ENCODE measurements at places on chromosomes 16 and 17. TPM values are rescaled to one million over a fixed set of nuclear protein-coding genes. Genes with fewer than 3 reads are reported as not detected.

- H3K4me1 ChIP-seq = peaks cover 12% of the 10 kb centered on the region
- no peak overlapping the region for H3K4me3 ChIP-seq
- no peak for DNase-seq
- peak overlapping the region; percentile 10 for H3K27ac ChIP-seq
- no peaks in the 10 kb centered on the region for H3K36me3 ChIP-seq
Measured at GRCh38 chr17:62100055-62100454, 35.0 kb upstream of the MED13 start.

DNA sequence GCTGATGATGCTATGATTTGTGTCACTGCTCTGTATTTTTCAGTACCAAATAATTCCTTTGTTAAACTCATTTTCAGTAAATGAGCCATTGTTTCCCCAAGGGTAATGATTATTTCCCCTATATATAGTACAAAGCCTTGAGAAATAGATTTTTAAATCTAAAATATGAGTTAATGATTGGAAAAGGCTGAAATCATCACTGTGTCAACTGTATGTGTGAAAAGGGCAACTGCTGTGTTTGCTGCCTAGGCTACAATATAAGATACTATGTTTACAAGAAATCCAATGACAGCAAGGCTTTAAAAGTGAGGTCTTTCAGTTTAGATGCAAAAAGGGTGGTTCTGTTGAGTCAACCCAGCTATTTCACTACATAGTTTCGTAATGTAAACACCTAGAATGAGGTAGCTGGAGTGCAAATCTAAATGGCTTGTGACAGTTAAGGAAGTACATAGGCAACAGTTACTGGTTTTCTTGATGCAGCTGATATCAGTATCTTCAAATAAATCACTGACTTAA is 15.3 kb downstream of the NLK start:
- peak overlapping the region; percentile 99 for H3K27ac ChIP-seq

- peaks cover 4% of the 10 kb centered on the region for H3K36me3 ChIP-seq
- no peak overlapping the region for H3K4me3 ChIP-seq
- H3K4me1 ChIP-seq = peaks cover 34% of the 10 kb centered on the region
- no peak for DNase-seq
- H3K27ac ChIP-seq = no peak overlapping the region
Measured at GRCh38 chr17:64006361-64007088, 8.4 kb downstream of the PRR29 start.

GRCh38 chr16:27427538-27427937 is 25.6 kb downstream of the IL21R start:
- H3K27me3 ChIP-seq = no peaks in the 10 kb centered on the region
- no peak for DNase-seq
- H3K4me3 ChIP-seq = peak overlapping the region; percentile 68
- peaks cover 23% of the 10 kb centered on the region for H3K36me3 ChIP-seq
- H3K27ac ChIP-seq = peak overlapping the region; percentile 86

GRCh38 chr17:74795327-74796020 is 19.3 kb upstream of the NAT9 start:
- H3K4me3 ChIP-seq = no peak overlapping the region
- H3K27ac ChIP-seq = no peak overlapping the region
- peaks cover 12% of the 10 kb centered on the region for H3K4me1 ChIP-seq
- H3K36me3 ChIP-seq = peaks cover 4% of the 10 kb centered on the region
- no peaks in the 10 kb centered on the region for H3K27me3 ChIP-seq
- DNase-seq = no peak

DNA sequence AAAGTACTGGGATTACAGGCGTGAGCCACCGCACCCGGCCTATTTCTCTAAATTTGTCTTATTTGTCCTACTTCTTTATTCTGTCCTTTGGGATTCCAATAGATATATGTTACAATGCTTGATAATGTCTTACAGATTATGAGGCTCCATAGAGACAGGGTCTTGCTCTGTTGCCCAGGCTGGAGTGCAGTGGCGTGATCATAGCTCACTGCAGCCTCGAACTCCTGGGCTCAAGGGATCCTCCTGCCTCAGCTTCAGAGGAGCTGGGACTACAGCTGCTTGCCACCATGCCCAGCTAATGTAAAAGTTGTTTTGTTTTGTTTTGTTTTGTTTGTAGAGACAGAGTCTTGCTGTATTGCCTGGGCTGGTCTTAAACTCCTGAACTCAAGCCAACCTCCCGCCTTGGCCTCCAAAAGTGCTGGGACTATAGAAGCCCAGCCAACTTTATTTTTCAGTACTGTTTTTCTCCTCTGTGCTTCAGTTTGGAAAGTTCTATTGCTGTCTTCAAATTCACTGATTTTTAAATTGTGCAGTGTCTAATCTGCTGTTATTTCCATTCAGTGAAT is 10.3 kb downstream of the ANKRD13B start:
- no peaks in the 10 kb centered on the region for H3K36me3 ChIP-seq
- H3K27me3 ChIP-seq = no peaks in the 10 kb centered on the region
- no peak overlapping the region for H3K27ac ChIP-seq
- no peak overlapping the region for H3K4me3 ChIP-seq
- no peak for DNase-seq

- no peaks in the 10 kb centered on the region for H3K4me1 ChIP-seq
- no peak for DNase-seq
- no peak overlapping the region for H3K4me3 ChIP-seq
- H3K36me3 ChIP-seq = peaks cover 19% of the 10 kb centered on the region
- H3K27me3 ChIP-seq = no peaks in the 10 kb centered on the region
- H3K27ac ChIP-seq = no peak overlapping the region
Measured at GRCh38 chr17:75703591-75703990, 17.7 kb upstream of the ITGB4 start.

- no peak overlapping the region for H3K27ac ChIP-seq
- DNase-seq = no peak
- H3K4me1 ChIP-seq = peaks cover 20% of the 10 kb centered on the region
- peaks cover 4% of the 10 kb centered on the region for H3K36me3 ChIP-seq
- no peak overlapping the region for H3K4me3 ChIP-seq
- H3K27me3 ChIP-seq = no peaks in the 10 kb centered on the region
Measured at GRCh38 chr16:50096791-50097190, 31.0 kb downstream of the HEATR3 start.

- no peak overlapping the region for H3K4me3 ChIP-seq
- peaks cover under 1% of the 10 kb centered on the region for H3K4me1 ChIP-seq
- no peaks in the 10 kb centered on the region for H3K36me3 ChIP-seq
- no peaks in the 10 kb centered on the region for H3K27me3 ChIP-seq
Measured at GRCh38 chr17:40020146-40020545, 4.9 kb downstream of the CSF3 start.

GRCh38 chr16:60107871-60108270 is 1373.8 kb upstream of the GOT2 start:
- DNase-seq = no peak
- no peaks in the 10 kb centered on the region for H3K4me1 ChIP-seq
- no peaks in the 10 kb centered on the region for H3K27me3 ChIP-seq
- no peak overlapping the region for H3K27ac ChIP-seq

GRCh38 chr17:31562376-31562840 is 170.9 kb downstream of the RAB11FIP4 start:
- H3K4me3 ChIP-seq = no peak overlapping the region
- H3K36me3 ChIP-seq = no peaks in the 10 kb centered on the region
- no peak overlapping the region for H3K27ac ChIP-seq
- no peak for DNase-seq
- H3K27me3 ChIP-seq = no peaks in the 10 kb centered on the region

DNA sequence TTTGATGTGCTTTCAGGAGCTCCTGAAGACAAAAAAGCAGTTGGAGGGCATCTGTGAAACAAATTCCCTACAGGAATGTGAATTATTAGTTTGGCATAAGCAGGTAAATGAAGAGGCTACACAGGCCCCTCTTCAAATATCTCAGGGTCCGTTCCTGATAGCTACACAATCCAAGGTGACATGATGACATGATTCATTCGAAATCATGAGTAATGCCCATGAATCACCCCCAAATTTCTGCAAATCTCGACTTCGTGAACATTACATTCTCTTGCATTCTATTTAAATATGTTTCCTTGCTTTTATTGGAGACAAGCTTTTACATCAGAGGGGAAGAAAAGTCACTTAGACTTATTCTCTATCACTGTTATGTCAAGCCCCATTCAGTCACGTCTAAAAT is 22.3 kb downstream of the GAN start:
- peaks cover 16% of the 10 kb centered on the region for H3K36me3 ChIP-seq
- peak overlapping the region; percentile 59 for H3K27ac ChIP-seq
- peak overlapping the region; percentile 31 for H3K4me3 ChIP-seq
- no peaks in the 10 kb centered on the region for H3K27me3 ChIP-seq
- H3K4me1 ChIP-seq = peaks cover 39% of the 10 kb centered on the region

GRCh38 chr17:34874478-34874877 is 86.8 kb downstream of the CCT6B start:
- H3K36me3 ChIP-seq = no peaks in the 10 kb centered on the region
- H3K27me3 ChIP-seq = no peaks in the 10 kb centered on the region
- no peak for DNase-seq
- no peak overlapping the region for H3K4me3 ChIP-seq

DNA sequence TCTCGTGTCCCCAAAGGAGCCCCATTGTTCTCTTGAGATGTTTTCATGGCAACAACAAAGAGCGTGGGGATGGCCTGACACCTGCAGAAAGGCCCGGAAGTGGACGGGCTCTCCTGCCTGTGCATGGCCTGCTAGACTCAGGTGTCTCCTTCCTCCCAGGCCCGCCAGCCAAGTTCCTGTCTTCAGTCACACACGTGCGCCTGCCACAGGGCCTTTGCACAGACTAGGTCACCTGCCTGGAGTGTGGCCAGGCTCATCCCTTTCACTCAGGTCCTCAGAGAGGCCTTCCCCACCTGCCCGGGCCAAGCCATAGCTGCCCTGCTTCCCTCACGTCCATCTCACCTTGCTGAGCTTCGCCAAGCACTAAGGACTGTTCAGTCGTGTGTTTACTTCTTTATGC is 300.9 kb downstream of the FOXL1 start:
- DNase-seq = no peak
- no peak overlapping the region for H3K4me3 ChIP-seq
- H3K27me3 ChIP-seq = peaks cover 41% of the 10 kb centered on the region
- no peaks in the 10 kb centered on the region for H3K4me1 ChIP-seq
- no peak overlapping the region for H3K27ac ChIP-seq
- no peaks in the 10 kb centered on the region for H3K36me3 ChIP-seq

GRCh38 chr16:55555436-55555835 is 11.0 kb upstream of the CAPNS2 start:
- no peaks in the 10 kb centered on the region for H3K27me3 ChIP-seq
- H3K27ac ChIP-seq = no peak overlapping the region
- H3K36me3 ChIP-seq = no peaks in the 10 kb centered on the region
- no peak overlapping the region for H3K4me3 ChIP-seq

GRCh38 chr17:57135026-57135788 is 50.2 kb downstream of the AKAP1 start:
- no peak overlapping the region for H3K4me3 ChIP-seq
- DNase-seq = no peak
- peaks cover 14% of the 10 kb centered on the region for H3K4me1 ChIP-seq

DNA sequence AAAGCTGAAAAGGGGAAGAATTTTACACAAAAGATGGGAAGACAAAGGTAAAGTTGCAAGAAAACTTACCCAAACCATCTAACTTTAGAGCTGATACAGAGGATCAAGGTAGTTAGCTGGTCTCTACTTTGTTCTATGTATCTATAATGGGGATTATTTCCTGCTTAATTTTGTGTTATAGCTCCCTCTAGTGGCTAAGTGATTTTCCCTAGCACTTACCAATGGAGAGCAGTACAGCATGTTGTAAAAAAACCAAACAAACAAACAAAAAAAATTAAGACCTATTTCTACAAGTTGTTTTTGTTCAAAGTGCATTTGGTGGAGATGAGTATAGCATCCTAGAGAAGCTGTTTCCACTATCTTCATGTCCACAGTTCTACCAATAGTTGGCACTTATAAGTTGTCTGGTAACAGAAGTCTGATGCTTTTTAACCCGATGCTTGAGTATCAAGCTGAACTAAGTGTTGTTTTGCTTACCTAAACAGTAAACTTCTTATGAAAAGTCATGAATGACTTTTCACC is 7.5 kb downstream of the SRSF1 start:
- H3K4me3 ChIP-seq = peak overlapping the region; percentile 58
- H3K27me3 ChIP-seq = no peaks in the 10 kb centered on the region
- H3K27ac ChIP-seq = peak overlapping the region; percentile 92
- peaks cover 90% of the 10 kb centered on the region for H3K4me1 ChIP-seq
- DNase-seq = no peak

GRCh38 chr16:30377050-30377811 is 2.6 kb downstream of the MYL11 start:
- peak overlapping the region; percentile 99 for H3K4me3 ChIP-seq
- H3K27ac ChIP-seq = peak overlapping the region; percentile 100
- DNase-seq = no peak
- H3K4me1 ChIP-seq = peaks cover 46% of the 10 kb centered on the region

- no peaks in the 10 kb centered on the region for H3K36me3 ChIP-seq
- no peak for DNase-seq
- no peak overlapping the region for H3K27ac ChIP-seq
- H3K27me3 ChIP-seq = no peaks in the 10 kb centered on the region
- H3K4me1 ChIP-seq = no peaks in the 10 kb centered on the region
Measured at GRCh38 chr16:16985707-16986106, 485.1 kb downstream of the XYLT1 start.

- H3K27ac ChIP-seq = no peak overlapping the region
- H3K36me3 ChIP-seq = peaks cover 2% of the 10 kb centered on the region
- no peaks in the 10 kb centered on the region for H3K4me1 ChIP-seq
- no peak overlapping the region for H3K4me3 ChIP-seq
Measured at GRCh38 chr17:51595826-51596398, 335.6 kb downstream of the UTP18 start.

DNA sequence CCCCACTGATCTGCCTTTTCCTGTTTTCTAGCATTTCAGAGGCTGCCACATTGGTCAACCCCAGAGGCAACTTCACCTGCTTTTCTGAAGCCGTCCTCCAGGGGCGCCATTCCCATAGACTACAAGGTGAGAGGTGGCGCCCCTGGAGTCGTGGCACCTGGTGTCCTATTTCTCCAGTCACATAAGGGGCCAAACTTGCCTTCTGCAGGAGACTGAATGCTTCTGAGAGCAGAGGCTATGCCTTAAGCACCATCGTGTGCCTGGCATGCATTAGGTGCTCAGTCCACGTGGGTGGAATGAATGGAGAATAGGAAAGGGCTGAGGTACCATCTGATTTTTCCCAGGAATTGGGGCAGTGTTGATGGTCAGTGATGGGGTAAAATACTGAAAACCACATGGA is 164.8 kb downstream of the HAPSTR1 start:
- no peak overlapping the region for H3K27ac ChIP-seq
- H3K4me1 ChIP-seq = no peaks in the 10 kb centered on the region
- peaks cover 34% of the 10 kb centered on the region for H3K27me3 ChIP-seq
- no peak overlapping the region for H3K4me3 ChIP-seq
- H3K36me3 ChIP-seq = no peaks in the 10 kb centered on the region
- DNase-seq = peak; percentile 40

- H3K36me3 ChIP-seq = no peaks in the 10 kb centered on the region
- no peak for DNase-seq
- no peaks in the 10 kb centered on the region for H3K27me3 ChIP-seq
- H3K4me1 ChIP-seq = peaks cover 9% of the 10 kb centered on the region
- H3K27ac ChIP-seq = no peak overlapping the region
- no peak overlapping the region for H3K4me3 ChIP-seq
Measured at GRCh38 chr17:78200451-78200850, 13.3 kb downstream of the AFMID start.

Gene CA4
- total RNA-seq = not detected

Gene CDH8
- not detected for total RNA-seq

Gene LYRM1
- 44.0 TPM for total RNA-seq

Gene CTNS
- 12.1 TPM for total RNA-seq

Gene TBC1D3D
- 16.9 TPM for total RNA-seq

Gene MMP28
- 0.96 TPM for total RNA-seq

Gene ICAM2
- 55.7 TPM for total RNA-seq

Gene PRSS21
- total RNA-seq = 2.4 TPM

Gene ABCA6
- total RNA-seq = 0.37 TPM

Gene OTOP3
- not detected for total RNA-seq

Gene SLC16A11
- 2.9 TPM for total RNA-seq

Data from activated T-cell treated with anti-CD3 and anti-CD28 coated beads, Interleukin-2, amount 50 U/mL, for 72 hours (primary cell).